D341Med (cell line): ENCODE measurements at places on chromosomes 5 and 9.

- DNase-seq = no peak
Observed at GRCh38 chr5:104646416-104646815, 1083.8 kb upstream of the NUDT12 start.

DNA sequence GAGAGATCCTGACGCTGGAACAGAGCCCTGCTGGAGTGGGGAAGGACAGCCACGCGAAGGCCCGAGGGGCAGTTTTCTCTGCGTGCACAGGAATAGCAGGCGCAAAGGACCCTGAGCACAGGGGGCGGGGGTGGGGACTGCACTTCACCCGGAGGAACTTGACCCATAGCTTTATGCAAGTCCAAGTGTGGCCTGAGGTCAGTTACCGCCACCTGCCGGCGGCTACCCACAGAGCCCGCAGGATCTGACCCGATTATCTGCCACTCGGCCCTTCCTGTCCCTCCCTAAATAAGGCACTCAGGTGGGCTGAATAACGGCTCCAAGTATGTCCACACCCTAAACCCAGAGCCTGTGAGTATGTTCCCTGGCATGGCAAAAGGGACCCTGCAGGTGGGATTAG, 65.4 kb upstream of the FCN1 start:
- no peak for DNase-seq

DNA sequence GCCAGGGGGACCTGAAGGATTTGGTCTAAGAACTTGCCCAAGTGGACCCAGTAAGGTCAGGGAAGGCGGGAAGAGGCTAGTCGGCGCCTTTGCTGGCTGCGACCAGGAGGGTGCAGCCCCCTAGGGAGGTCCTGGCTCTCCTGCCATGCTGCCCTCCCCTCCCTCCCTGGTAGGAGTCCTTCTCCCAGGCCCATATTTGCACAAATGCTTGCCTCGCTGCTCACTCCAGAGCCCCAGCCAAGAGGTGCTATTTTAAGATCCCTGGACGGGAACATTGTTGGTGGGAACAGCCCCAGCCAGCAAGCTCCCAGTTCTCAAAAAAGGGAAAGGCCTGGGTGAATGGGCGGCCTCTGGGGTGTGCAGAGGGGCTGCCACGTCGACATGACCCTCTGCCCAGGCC, 4.3 kb upstream of the IL17B start:
- no peak for DNase-seq

GRCh38 chr5:38925154-38925925, 79.5 kb downstream of the OSMR start:
- DNase-seq = no peak

DNA sequence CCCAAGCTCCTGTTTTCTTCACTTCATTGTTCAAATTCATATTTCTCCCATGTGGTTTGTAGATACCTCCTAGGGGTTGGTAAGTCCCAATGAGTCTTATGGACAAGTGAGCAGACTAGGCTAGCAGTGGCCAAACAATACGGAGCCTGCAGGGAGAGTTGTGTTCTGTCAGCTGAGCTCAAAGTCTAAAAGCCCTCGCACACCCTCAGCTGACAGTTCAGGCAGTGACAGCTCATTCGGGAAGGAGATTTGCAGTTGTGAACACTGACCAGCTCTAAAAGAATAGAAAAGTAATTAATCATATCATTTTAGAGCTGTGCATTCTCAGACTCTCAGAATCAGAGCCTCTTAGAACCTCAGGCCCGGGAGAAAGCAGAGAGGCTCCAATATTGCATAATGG, 95.1 kb downstream of the SH3TC2 start:
- no peak for DNase-seq

GRCh38 chr9:132241840-132242620, 80.2 kb downstream of the NTNG2 start:
- DNase-seq = peak; percentile 72

- DNase-seq = no peak
Observed at GRCh38 chr5:92879806-92880543, 701.0 kb downstream of the NR2F1-AS1 start.

DNA sequence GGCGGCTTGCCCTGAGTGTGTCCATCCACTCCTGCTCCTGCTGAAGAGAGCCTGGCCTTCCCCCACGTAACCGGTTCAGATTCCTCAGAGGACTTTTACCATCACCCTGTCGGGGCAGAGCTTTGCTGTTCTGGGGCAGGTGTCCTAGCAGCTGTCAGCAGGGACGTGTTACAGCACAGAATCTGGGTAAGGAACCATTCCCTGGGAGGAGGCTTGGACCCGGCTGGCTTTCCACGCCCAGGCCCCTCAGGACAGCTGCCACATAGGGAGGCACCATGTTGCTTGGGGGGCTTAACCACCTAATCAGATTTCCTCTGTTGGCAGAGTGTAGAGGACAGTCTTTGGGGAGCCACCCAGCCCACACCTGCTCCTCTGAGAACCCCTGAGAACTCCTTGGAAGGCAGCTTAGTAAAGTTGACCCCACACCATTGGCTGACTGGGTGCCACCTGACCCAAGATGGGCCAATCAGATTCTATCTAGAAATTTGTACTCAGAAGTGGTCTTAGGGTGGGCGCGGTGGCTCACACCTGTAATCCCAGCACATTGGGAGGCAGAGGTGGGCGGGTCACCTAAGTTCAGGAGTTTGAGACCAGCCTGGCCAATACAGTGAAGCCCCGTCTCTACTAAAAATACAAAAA, 23.3 kb upstream of the EEIG1 start:
- no peak for DNase-seq

DNA sequence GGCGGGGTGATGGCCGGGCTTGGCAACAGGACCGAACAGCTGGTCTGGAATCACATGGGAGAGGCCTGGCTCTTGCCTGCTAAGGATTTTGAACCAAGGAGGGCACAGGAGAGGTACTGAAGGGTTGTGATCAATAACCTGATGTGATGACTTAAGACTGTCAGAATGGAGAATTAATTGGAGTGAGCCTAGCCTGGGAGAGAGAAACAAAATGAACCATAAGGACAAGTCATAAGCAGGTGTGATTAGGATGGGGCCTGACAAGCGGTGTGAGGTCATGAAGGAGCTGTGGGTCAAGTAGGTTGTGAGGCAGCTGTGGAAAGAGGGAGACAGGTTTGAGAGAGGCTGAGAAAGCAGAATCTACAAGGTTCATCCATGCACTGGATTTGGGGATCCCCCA, 104.6 kb downstream of the MED10 start:
- no peak for DNase-seq

DNA sequence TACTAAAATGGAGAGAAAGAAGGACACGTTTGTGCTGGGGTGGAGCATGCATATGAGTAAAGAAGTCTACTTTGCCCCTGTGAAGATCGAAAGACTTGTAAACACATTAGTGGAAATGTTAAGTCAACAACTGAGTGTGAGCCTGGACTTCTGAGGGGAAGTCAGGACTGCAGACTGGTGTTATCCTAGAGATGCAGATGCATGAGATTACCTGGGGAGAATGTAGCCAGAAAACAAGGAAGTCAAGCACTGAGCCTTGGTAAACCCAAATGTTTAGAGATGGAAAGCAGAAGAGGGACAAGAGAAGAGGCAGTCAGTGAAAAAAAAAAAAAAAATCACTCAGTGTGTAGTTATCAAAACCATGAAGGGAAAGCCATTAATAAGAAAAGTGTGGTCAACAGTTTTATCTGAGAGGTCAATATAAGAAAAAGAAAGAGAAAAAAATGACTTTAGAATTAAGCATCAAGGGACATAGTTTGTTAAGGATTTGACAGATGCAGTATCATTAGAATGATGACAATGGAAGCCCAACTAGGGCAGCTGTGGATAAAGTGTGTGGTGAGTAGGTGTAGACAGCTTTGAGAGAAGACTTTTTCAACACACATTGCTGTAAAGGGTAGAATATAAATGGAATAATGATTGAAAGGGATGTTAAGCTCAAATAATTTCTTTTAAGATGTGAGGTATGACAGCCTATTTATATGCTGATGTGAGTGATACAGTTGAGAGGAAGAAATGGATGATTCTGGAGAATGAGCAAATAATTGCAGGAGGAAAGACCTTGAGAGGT, 22.2 kb downstream of the JAKMIP2 start:
- no peak for DNase-seq

DNA sequence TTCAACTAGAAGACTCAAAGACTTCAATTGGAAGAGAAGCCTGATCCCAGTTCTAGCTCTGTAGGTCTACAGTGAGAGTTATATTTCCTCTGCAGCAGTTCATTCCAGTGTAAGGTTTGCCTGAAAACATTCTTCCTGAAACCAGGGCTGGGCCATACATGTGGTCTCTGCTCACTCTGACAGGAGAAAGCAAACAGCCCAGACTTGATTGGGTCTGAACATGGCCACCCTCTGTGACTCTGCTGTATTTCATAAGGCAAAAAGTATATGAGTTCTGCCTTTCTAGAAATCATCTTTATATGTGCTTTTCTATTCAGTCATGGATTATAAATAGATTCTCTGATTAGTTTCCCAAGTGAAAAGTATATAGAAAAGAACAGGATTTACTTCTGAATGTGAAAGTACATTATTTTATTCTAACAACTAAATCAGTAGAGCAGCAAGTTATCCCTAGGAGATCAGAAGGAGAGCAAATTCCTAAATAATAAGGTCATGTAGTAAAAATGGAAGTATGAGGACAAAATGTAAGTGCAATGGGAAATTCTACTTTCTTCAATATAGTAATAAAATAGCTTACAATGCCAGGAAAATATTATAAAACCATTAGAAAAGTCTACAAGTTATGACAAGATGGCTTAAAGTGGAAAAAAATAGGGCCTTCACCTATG, 144.3 kb downstream of the EFNA5 start:
- DNase-seq = no peak

DNA sequence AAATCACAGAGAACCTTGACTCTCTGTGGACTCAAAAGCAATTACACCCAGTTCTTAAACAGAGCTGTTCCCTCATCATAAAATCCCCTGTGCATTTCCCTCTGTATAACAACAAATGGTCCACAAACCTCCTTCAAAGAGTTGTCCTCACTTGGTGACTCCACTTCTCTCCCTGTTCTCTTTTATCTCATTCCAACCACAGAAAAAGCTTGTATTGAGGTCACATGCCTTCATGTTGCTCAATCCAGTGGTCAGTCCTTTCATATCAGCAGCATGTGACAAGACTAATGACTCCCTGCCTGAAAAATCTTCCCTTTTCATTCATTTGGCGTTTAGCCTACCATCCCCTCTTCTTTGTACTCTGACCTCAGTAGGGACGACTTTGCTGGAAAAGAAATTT, 158.0 kb downstream of the DEPDC1B start:
- DNase-seq = no peak

DNA sequence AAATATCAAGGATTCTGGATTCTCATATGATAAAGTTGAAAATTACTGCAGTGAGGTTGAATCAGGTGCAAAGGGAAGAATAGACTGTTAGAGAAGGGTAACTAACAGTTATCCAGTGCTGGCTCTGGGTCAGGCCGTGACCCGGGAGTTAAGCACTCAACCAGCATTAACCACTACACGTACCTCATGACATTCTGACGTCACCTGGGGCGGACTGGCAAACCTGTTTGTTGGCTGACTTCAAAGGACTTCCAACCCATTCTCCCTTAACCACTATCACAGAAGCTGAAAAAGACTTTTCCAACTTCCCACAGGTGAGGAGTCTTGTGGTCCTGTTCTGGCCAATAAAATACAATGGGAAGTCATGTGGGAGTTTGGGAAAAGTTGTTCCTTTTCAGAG, 268.9 kb downstream of the ENC1 start:
- DNase-seq = no peak

DNA sequence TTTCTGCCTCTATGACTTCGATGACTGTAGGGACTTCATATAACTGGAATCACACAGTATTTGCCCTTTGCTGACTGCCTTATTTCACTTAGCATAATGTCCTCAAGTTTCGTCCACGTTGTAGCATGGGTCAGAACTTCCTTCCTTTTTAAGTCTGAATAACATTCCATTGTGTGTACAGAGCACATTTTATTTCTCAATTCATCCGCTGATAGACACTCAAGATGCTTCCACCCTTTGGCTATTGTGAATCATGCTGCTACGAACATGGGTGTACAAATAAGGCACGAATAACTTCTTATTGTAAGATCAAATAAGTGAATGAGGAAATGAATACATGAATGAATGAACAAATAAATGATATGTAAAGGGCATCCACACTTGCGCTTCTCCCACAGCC, 13.0 kb downstream of the BARX1 start:
- no peak for DNase-seq

GRCh38 chr5:98349251-98349989, 424.0 kb upstream of the RGMB start:
- DNase-seq = peak; percentile 34

- DNase-seq = no peak
Observed at GRCh38 chr9:89594811-89595550, 9.8 kb upstream of the GADD45G start.

- DNase-seq = no peak
Observed at GRCh38 chr5:40623480-40624420, 56.0 kb upstream of the PTGER4 start.

- DNase-seq = no peak
Observed at GRCh38 chr5:137718611-137719010, 17.3 kb downstream of the KLHL3 start.

- no peak for DNase-seq
Observed at GRCh38 chr5:133919148-133920136, 49.0 kb downstream of the C5orf15 start.

- no peak for DNase-seq
Observed at GRCh38 chr9:134940236-134941208, 22.8 kb upstream of the FCN1 start.

- no peak for DNase-seq
Observed at GRCh38 chr5:136457390-136458013, 92.2 kb upstream of the TRPC7 start.

DNA sequence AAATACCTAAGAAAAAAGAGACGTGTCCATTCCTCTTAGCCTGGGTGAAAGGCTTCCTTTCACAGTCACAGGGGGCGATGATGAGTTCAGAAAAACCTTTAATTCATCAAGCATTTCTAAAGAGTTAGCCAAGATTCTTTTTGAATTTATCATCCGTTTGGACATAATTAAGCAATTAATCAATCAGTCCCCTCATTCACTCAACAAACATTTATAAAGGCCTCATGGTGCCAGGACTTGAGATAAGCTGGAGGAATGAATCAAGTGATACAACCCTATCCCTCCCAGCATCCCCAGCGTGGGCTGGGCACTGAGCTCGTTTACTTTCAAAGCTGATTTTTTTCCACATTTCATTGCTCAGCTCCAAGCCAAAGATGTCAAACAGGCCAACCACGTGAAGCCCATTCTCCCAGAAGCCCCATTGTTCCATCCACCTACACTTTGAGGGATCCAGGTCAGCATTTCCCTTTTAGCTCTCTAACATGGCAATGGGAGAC, 140.5 kb downstream of the SLIT3 start:
- no peak for DNase-seq

DNA sequence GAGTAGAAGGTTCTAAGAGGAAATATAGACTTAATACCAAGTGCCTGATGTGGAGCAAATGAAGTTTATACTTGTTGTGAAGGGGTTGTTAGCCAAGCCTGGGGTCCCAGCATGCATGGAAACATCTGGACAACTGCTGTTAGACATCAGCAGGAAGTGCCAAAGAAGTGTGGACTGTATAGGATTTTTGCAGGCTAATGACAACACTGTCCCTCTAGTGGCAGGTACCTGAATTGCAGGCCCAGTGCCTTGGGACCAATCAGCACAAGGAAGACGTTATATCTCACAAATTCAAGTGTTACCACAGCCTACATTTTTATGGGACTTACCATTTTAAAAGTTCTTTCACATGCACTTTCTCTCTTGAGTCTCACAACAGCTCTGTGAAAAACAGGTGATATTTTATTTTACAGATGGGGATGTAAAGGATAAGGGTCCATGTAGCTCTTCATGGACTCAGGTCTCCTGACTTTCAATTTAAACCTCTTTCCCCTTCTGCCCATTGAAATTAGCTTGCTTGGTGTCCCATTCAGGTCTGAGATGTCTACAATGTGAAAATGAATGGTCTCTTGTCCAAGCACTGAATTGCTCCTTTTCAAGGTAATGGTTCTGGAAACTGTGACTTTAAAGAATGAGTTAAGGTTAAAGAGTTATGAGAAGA, 89.0 kb upstream of the MAP1B start:
- peak; percentile 66 for DNase-seq
